Right atrium auricular region (tissue), 2 donors: ENCODE measurements at places on chromosomes 11 and 22.
A peak's percentile ranks its signal among the peaks of the same experiment; 100 is the strongest.

DNA sequence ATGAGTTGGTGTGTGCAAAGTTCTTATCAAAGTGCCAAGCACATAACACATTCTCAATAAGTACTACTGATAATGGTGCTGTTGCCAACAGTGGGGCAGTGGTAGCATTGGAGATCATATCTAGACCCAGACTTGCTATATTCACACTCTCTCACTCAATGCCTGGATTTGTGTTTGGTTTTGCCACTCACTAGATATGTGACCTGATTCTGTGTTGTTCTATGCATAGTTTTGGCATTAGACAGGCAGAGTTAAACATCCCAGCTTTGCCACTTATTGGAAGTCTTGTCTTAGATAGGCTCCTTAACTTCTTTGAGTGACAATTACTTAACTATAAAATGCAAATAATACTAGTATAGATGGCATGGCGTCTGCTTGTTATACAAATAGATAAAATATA is 642.6 kb upstream of the CCDC179 start:
- no peaks in the 10 kb centered on the region for H3K27me3 ChIP-seq
- no peak overlapping the region for H3K27ac ChIP-seq
- no peaks in the 10 kb centered on the region for H3K4me1 ChIP-seq

DNA sequence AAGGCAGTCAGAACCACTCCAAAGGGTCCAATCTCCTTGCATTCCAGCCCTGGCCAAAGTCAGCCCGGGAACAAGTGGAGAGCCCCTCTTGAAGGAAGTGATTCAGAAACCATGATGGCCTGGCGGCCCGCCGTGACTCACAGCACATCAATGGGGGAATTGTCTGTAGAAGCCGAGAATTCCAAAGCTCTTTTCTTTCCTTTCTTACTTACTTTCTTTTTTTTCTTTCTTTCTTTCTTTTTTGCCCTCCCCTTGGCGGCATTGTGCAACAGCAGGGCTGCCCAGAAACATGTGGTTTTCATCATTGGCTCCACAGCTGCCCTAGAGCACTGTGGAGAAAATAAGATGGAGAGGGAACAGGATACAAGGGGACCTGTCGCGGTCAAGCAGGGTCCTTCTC is 140.2 kb upstream of the TIMP3 start:
- no peaks in the 10 kb centered on the region for H3K36me3 ChIP-seq
- peak; percentile 89 for DNase-seq
- no peaks in the 10 kb centered on the region for H3K4me1 ChIP-seq
- H3K27me3 ChIP-seq: no peaks in the 10 kb centered on the region

DNA sequence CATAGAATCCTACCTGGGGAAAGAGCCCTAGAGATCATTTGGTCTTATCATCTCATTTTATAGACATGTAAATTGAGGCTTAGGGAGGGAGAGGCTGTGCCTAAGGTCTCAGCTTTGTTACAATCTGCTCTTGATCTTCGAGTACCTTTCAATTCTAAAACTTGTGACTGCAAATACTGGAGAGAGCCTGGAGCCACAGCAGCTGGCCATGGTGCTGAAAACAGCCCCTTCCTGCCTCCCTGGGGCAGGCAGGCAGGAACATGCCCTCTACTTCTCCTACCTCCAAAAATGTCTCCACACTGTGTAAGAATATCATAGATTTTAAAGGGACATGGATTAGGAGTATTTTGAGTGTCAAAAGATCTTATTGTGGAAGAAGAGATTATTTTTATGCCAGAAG is 52.2 kb downstream of the C22orf42 start:
- no peaks in the 10 kb centered on the region for H3K27me3 ChIP-seq
- DNase-seq: no peak
- peaks cover 57% of the 10 kb centered on the region for H3K36me3 ChIP-seq
- H3K4me3 ChIP-seq: no peak overlapping the region

DNA sequence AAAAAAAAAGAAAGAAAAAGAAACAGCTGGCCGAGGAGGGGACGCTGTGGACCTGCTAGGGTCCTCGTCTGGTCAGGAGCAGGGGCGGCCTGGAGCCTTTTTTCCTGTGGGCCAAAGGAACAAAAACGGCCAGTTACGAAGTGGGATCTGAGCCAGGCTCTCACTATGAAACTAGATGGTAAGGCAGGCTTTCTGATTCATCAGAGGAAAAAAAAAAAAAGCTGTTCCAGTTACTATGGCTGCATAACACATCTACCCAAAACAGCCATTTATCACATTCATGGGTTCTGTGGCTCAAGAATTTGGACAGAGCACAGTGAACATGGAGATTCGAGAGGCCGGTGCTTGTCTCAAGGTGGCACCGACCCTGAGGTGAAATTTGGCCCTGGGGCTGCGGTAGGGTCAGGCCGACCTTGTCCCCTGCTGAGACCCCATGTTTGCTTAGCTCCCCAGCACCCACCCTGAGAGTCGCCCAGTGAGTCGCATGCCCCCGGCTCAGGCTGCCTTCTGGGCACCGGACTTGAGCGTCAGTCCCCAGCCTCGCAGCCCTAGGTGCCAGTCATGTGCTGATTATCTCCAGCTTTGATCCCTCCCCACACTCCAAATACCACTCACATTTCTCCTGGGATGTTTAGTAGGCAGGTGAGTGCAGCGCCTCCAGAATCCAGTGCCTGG is 34.2 kb downstream of the MRGPRD start:
- H3K27ac ChIP-seq: peak overlapping the region; percentile 16
- no peaks in the 10 kb centered on the region for H3K27me3 ChIP-seq
- no peak overlapping the region for H3K4me3 ChIP-seq
- H3K36me3 ChIP-seq: no peaks in the 10 kb centered on the region

- H3K27me3 ChIP-seq: no peaks in the 10 kb centered on the region
- peaks cover 4% of the 10 kb centered on the region for H3K4me1 ChIP-seq
- no peak for DNase-seq
- no peak overlapping the region for H3K27ac ChIP-seq
Measured at GRCh38 chr11:122775675-122776271, 62.5 kb upstream of the CRTAM start.

DNA sequence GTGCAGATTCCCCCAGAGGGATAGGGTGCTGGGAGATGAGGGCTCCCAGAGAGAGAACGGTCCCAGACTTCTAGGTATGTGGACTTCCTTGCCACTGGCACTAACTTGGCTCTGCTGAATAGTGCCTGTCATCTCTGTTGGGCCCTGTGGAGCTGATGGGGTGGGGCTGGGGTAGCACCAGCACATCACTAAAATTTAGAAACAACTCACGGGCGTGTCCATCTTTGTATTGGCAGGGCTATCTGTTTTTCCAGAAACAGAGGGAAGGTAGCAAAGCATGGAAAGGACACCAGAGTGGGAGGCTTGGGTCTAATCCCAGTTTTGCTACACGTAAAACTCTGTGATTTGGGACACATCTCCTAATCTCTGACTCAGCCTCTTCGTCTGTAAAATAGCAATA is 25.8 kb downstream of the SWAP70 start:
- no peaks in the 10 kb centered on the region for H3K4me1 ChIP-seq
- DNase-seq: no peak
- H3K27me3 ChIP-seq: no peaks in the 10 kb centered on the region
- H3K27ac ChIP-seq: peak overlapping the region; percentile 80

GRCh38 chr11:96783311-96783710 is 393.5 kb downstream of the JRKL start:
- no peak overlapping the region for H3K4me3 ChIP-seq
- no peaks in the 10 kb centered on the region for H3K27me3 ChIP-seq
- H3K4me1 ChIP-seq: no peaks in the 10 kb centered on the region
- no peaks in the 10 kb centered on the region for H3K36me3 ChIP-seq
- no peak for DNase-seq
- H3K27ac ChIP-seq: no peak overlapping the region

DNA sequence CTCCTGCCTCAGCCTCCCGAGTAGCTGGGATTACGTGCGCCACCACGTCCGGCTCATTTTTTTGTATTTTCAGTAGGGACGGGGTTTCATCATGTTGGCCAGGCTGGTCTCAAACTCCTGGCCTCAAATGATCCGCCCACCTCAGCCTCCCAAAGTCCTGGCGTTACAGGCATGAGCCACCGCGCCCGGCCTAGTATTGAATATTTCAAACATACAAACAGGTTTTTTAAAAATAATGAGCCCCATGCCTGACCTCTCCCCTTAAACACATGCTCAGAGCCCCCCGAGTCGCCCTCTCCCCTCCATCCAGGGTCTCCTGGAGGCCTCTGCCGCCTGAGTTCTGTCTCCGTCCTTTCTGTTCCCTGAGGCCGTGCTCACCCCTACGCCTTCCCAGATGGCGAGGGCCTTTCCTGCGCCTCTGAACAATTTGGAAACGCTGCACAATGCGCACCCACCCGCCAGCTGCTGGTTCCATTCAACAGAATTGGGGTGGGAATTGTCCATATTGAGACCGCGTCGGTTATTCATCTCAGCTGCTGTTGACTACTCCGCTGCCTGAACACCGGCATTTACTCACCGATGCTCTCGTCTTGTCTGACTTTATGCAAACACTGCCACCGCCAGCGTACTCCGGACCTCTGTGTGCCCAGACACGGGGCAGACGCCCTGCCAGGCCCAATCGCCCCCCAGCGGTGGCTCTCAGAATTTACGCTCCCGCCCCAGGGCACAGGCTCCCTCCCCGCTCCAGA is 13.6 kb upstream of the RNH1 start:
- no peak overlapping the region for H3K4me3 ChIP-seq
- no peak for DNase-seq
- H3K27me3 ChIP-seq: no peaks in the 10 kb centered on the region

DNA sequence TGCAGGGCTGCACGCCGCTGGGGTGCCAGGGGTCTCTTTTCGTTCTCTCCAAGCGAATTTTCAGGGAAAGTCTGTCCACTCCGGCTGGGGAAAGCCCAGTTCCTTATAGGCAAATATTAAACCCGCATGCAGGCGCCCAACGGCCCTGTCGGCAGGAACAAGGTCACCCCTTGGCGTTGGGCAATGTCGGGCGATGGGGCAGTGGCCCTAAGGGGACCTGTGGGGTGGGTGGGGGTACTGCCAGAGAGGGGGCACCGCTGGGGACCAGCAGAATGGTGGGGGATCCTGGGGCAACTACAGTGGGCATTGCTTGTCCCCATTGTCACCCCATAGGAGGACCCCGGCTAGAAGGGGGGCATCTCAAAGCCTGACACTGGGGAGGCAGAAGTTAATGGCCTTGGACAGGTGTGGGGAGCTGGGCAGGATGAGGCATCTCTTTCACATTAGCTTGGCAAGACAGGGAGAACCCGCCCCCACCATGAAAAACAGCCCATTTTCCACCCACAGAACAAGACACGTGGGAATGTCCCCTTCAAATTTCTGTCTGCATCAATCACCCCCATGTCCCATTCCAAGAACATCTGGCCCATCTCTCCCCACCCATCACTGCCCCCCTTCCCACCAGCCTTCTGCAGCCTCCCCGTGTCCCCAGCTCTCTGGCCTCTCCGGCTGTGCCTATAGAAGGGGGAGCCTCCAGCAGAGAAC is 5.5 kb upstream of the IGF2 start:
- no peak overlapping the region for H3K4me3 ChIP-seq
- peaks cover 23% of the 10 kb centered on the region for H3K4me1 ChIP-seq
- peaks cover 43% of the 10 kb centered on the region for H3K27me3 ChIP-seq
- H3K36me3 ChIP-seq: no peaks in the 10 kb centered on the region
- no peak overlapping the region for H3K27ac ChIP-seq
- no peak for DNase-seq

GRCh38 chr22:49521787-49522224 is 305.9 kb downstream of the BRD1 start:
- no peaks in the 10 kb centered on the region for H3K4me1 ChIP-seq
- H3K27ac ChIP-seq: no peak overlapping the region
- DNase-seq: no peak
- no peaks in the 10 kb centered on the region for H3K36me3 ChIP-seq
- no peak overlapping the region for H3K4me3 ChIP-seq
- H3K27me3 ChIP-seq: no peaks in the 10 kb centered on the region

DNA sequence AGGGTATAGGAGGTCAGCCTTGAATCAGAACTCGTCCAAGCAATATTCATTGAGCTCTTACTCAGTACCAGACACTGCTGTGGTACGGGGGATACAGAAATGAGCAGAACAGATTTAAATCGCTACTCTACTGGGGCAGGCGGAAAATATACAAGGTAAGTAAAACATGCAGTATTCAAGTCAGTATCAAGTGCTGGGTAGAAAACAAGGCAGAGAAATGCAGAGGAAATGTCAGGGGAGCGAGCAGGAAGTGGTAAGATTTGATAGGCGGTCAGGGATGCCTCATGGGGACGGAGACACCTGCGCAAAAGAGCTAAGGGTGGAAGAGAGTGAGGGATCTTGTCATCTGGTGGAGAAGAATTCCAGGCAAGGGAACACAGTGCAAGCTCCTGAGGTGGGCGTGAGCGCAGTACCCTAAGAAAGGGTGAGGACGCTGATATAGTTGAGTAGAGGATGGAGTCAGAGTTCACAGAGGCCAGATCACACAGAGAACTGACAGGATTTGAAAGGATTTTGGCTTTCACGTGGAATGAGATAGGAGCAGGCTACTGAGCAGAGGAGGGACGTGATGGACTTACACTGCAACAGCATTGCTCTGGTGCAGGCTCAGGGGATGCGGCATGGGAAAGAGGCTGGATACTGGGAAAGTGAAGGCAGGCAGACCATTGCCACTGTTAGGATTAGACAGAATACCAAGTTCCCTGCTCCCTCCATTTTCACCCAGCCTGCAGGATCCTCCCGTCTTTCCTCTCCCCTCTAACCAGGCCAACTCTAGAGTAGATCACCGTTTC is 35.8 kb downstream of the SC5D start:
- no peak overlapping the region for H3K4me3 ChIP-seq
- H3K36me3 ChIP-seq: no peaks in the 10 kb centered on the region
- DNase-seq: no peak
- no peaks in the 10 kb centered on the region for H3K27me3 ChIP-seq
- no peak overlapping the region for H3K27ac ChIP-seq

DNA sequence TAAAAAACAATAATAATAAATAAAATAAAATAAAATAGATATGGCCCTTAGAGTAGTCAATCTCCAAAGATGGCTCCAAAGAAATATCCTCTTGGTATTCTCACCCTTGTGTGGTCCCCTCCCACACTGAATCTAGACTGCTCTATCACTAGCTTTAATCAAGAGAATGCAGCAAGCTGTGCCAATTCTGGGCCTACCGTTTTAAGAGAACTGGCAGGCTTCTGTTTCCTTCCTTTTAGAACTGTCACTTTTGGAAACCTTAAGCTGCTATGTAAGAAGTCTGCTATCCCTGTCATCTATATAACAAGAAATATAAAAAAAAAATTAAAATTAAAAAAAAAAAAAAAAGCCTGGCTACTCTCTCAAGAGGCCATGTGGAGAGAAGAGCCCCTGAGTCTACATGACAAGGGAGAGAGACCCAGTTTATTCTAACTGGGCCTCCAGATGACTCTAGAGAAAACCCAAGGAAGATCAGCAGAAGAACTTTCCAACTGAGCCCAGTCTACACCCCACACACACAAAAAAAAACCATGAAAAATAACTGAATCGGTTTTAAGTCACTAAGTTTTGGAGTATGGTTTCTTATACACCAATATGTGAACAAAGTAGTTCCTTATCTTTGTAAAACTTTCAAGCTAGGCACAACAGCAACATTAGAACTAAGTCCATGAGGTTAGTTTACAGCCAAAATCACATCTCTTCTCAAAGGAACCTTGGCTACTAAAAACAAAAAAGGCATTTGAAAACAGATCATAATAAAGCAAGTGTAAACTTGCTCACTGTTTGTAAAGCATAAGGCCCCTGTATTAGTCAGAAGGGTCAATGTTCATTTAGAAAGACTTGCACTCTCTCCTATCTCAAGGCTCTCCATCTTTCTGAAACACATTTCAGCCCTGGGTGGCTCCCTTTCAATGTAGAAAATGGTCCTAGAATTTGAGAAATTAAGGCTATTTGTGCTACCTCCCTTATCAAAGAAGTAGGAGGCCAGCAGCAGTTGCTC is 67.3 kb downstream of the AMBRA1 start:
- H3K27ac ChIP-seq: no peak overlapping the region
- no peaks in the 10 kb centered on the region for H3K36me3 ChIP-seq
